Stimulated activated CD8-positive, alpha-beta memory T cell treated with anti-CD3 and anti-CD28 coated beads, Interleukin-15, amount 100 ng/mL, for 24 hours (primary cell): ENCODE measurements at places on chromosomes 11 and 22.

- no peak for DNase-seq
Observed at GRCh38 chr11:118313242-118313641, 8.7 kb downstream of the CD3E start.

GRCh38 chr11:72380132-72380503 is 54.2 kb downstream of the CLPB start:
- no peak for DNase-seq

GRCh38 chr11:72245263-72245816 is 1.4 kb upstream of the PHOX2A start:
- DNase-seq = no peak

DNA sequence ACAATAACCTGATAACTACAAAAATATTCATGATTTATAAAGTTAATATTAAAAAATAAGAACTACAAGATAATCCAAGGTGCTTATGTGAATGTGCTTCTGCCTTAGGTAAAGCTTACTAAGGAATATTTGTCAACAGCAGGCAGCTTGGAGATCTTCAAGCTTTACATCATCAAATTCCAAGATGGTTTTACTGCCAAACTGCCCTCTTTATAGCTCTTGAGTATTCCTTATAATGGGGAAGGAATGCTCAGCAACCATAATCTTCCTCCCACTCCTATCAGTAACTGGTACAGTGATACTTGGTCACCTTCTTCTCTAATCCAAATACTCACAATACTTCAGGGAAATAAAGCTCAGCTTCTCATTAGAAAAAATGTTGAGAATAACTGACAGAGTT is 30.1 kb downstream of the SBF2 start:
- no peak for DNase-seq

GRCh38 chr11:58924230-58924629 is 15.1 kb upstream of the GLYATL1 start:
- DNase-seq = no peak

- no peak for DNase-seq
Observed at GRCh38 chr22:31969789-31970489, 25.6 kb downstream of the YWHAH start.

DNA sequence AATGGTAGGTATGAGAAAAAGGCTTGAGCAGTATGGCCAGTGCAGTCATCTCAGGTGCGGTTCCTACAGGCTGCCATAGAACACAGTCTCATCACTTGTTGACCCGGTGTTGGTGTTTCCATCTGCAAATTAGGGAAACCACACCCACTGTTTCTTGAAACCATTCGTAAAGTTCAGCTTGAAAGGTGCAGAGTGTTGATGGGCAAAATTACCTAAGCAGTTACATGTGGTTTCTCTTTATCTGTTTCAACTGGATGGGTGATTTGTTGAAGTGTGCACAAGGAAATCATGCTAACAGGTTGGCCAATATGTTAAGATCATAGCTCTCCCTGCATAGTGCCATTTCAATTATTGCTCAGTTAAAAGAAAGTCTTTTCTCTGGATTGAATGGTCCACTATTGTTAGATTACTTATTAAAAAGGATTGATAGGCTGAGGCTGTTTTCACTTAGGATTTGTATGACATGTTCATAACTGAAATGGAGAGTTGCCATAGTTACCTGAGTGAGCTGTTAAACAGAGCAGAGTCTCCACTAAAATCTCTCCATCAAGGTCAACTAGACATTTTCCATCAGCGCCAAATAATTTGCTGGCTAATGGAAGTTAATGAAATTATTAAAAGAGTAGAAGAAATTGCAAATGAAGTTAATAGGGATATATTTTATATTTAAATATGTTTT is 203.1 kb upstream of the MTMR2 start:
- no peak for DNase-seq

DNA sequence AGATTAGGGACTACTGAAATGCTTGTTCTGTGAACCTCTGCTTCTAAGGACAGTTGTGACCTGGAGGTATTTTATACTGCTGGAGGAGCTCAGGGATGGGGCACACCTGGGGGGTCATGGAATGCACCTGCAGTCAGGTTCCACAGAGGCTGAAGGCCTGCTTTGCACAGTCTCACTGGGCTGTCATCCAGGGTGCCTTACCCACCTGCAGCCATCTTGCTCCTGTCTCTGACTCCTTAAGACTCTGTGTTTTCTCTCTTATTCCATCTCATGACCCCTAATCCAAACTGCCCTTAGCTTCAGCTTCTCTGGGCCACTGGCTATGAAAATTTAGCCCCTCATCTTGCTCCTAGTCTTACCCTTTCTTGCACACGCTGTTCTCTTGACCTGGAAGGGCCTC is 127.0 kb upstream of the SNX19 start:
- no peak for DNase-seq

- no peak for DNase-seq
Observed at GRCh38 chr11:92711926-92712325, 257.5 kb upstream of the MTNR1B start.

DNA sequence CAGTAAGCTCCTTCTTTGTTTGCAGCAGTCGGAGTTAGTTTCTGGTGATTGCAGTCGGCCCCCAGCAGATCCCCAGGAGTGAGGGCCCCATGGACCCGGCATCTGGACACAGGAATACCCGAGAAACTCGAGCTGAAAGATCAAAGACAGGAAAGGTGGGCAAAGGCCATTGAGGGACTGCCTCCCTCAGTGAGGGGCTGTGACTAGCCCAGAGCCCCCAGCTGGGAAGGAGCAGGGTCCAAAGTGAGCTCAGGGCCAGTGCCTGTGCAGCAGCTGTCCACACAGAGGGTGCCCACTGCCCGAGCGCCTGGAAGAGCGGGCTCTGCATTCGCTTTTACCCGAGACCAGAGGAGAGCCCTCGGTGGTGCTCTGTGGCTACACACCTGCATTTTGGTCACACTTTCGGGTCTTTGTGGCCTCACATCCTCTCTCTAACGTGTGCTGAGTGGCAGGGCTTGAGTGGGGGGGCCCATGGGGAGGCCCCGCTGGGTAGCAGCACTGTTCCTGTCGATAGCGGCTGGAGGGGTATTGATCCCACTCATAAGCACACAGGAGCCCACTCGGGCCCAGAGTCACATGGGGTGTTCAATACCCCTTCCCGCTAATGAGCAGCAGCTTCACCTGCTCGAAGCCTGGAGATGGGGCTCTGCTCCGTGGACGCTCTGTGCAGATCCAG is 532.9 kb downstream of the TBC1D22A start:
- DNase-seq = no peak

- no peak for DNase-seq
Observed at GRCh38 chr22:40412441-40412840, 42.0 kb downstream of the SGSM3 start.
